ENCODE measurements at places on chromosomes 11 and 22. TPM values are rescaled to one million over a fixed set of nuclear protein-coding genes. Genes with fewer than 3 reads are reported as not detected.

Gene SCT
- total RNA-seq, result 1.8 TPM

Gene TTC17
- total RNA-seq, result 68.5 TPM

Gene ROM1
- 0.79 TPM for total RNA-seq

Gene MS4A6A
- not detected for total RNA-seq

- DNase-seq, result no peak
Measured at GRCh38 chr22:35888181-35888870, 140.3 kb downstream of the RBFOX2 start.

- peak; percentile 84 for DNase-seq
Measured at GRCh38 chr11:124763156-124763947, 1.3 kb upstream of the ESAM start.

- no peak for DNase-seq
Measured at GRCh38 chr22:50201191-50202129, 649 bp downstream of the SELENOO start.

- no peak for DNase-seq
Measured at GRCh38 chr11:47587039-47587716, 700 bp downstream of the FAM180B start.

- DNase-seq, result no peak
Measured at GRCh38 chr11:128324531-128325141, 262.7 kb downstream of the ETS1 start.

- DNase-seq, result no peak
Measured at GRCh38 chr11:96293598-96294021, 49.4 kb downstream of the MAML2 start.

DNA sequence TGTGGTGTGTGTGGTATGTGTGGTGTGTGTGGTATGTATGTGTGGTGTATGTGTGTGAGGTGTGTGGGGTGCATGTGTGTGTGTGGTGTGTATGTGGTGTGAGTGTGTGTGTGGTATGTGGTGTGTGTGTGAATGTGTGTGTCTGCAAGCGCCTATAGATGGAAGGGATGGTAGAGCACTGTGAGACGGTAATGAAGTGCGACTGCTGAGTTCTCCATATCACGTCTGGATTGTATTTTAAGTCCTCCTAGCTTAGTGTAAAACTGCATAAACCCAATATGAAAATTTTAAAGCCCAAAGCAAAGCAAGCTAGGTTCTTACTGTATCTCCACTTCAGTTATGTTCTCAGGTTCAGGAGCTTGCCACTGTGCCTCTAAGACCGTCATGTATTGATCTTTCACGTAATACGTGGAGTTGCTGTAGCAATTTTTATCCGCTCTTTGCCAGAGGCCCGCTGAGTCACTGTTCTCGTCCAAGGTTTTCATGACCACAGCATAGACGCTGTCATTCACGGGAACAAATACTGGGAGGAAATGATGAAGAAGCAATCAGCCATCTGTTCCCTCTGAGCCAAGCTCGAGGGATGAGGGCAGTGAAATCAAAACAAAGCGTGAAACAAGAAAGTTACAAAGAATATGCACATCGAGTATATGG, 5.5 kb downstream of the PLET1 start:
- DNase-seq, result no peak

GRCh38 chr22:39446239-39446721, 10.5 kb upstream of the MGAT3 start:
- peak; percentile 74 for DNase-seq

DNA sequence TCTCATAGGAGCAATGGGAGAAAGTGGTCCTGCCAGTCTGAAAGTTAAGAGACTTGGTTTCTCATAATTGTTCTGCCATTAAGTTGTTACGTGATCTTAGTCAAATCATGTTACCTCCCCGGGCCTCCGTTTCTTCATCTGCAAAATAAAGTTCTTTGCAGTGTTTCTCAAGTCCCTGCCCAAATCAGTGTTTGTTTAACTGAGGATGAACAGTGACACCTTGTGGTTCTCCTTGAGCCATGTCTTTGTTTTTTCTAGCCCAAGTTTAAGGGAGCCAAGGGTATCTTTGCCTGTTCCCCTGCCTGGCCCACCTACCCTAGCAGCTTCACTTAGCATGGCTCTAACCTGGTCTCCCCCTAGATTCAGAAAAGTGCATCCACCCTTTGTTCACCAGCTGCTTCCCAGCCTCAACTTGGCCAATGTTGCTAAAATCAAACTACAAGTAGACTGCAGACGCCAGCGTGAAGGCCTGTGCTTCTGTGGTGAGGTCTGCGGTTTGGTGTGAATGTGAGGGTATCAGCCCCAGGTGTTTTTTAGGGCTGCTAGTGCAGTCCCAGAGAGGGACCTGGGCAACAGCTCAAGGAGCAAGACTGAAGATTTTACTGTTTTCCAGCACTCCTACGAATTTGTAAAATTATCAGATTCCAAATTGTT, 35.5 kb downstream of the FZD4 start:
- peak; percentile 61 for DNase-seq
